Pancreas (tissue), 10 donors: ENCODE measurements at places on chromosomes 6 and 20. TPM values are rescaled to one million over a fixed set of nuclear protein-coding genes. Genes with fewer than 3 reads are reported as not detected.

The KIF13A gene
- total RNA-seq, result 12.3 TPM

GRCh38 chr20:2059411-2059810 is 42.2 kb upstream of the STK35 start:
- H3K27ac ChIP-seq, result no peak overlapping the region
- no peak for DNase-seq
- no peaks in the 10 kb centered on the region for H3K36me3 ChIP-seq
- H3K4me1 ChIP-seq, result no peaks in the 10 kb centered on the region

The BPIFB1 gene
- not detected for total RNA-seq

GRCh38 chr20:17941087-17941825 is 27.3 kb downstream of the SNX5 start:
- H3K27ac ChIP-seq, result no peak overlapping the region
- DNase-seq, result no peak
- H3K36me3 ChIP-seq, result peaks cover 8% of the 10 kb centered on the region
- no peak overlapping the region for H3K4me3 ChIP-seq
- H3K27me3 ChIP-seq, result no peaks in the 10 kb centered on the region

- no peak overlapping the region for H3K4me3 ChIP-seq
- H3K4me1 ChIP-seq, result peaks cover 37% of the 10 kb centered on the region
- no peaks in the 10 kb centered on the region for H3K27me3 ChIP-seq
These were observed 13.2 kb downstream of the DNAJC5 start for GRCh38 chr20:63908008-63908682.

DNA sequence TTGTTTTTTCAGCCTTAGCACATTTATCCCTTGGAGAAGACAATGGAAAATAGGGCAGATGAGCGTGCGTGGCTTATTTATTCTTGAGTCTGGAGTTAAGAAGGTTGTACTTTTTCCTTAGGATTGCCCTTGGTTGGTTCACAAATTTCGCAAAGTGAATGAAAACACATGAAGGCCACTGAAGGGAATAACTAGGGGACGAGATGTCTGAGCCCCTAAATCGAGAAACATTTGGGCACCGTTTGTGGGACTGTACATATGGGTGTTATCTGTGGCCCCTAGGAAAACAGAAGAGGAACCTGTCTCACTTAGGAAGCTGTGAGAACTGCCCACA is 19.4 kb upstream of the TRIM27 start:
- no peaks in the 10 kb centered on the region for H3K27me3 ChIP-seq
- DNase-seq, result no peak
- peak overlapping the region; percentile 43 for H3K4me3 ChIP-seq
- H3K4me1 ChIP-seq, result no peaks in the 10 kb centered on the region
- no peaks in the 10 kb centered on the region for H3K36me3 ChIP-seq

GRCh38 chr6:24031496-24031895 is 94.5 kb upstream of the NRSN1 start:
- no peak overlapping the region for H3K4me3 ChIP-seq
- no peak overlapping the region for H3K27ac ChIP-seq
- H3K36me3 ChIP-seq, result no peaks in the 10 kb centered on the region
- H3K27me3 ChIP-seq, result no peaks in the 10 kb centered on the region

DNA sequence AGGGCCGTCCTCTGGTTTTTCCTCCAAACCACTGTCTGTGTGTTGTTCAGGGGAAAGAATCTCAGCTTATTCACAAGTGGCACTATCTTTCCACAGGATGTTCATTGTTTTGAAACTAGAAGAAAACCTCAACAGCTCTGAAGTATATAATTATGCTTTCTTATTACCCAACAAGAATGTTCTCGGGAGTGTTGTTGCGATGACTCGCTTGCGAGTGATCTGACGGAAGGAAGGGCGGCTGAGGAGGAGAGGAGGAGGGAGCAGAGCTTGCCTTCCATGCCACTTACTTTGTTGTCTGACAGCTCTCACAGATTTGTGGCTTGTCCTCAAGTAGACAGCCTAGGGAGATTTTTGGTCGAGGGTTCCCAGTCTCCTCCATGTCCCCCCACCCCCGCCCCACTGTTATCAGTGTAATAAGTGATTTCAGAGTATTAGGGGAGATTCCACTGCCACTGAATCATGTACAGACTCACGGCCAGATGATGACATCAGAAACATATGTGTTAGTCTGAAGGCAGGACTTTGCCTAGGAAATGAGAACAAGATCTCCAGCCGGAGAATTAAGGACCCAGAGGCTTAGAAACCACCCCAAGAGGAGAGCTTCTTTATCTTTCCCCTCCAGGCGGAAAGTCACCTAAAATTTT is 80.7 kb upstream of the CCN6 start:
- no peak overlapping the region for H3K27ac ChIP-seq
- H3K4me1 ChIP-seq, result no peaks in the 10 kb centered on the region
- H3K4me3 ChIP-seq, result no peak overlapping the region
- H3K27me3 ChIP-seq, result no peaks in the 10 kb centered on the region

The BPIFA1 gene
- not detected for total RNA-seq

The WFDC6 gene
- total RNA-seq, result not detected

DNA sequence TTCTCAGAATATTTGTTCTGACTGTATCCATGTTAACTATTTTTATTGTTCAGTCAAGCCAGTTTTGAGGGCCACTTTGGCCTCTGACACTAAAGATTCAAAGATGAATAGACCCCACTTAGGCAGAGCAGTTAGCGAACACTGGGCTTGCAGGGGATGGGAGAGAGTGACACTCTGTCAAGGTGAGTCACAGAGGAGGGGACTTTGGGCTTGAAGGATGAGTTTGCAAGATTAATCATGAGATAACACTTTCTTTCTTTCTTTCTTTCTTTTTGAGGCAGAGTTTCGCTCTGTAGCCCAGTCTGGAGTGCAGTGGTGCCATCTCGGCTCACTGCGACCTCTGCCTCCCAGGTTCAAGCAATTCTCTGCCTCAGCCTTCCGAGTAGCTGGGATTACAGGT is 46.4 kb downstream of the SPATA2 start:
- H3K36me3 ChIP-seq, result peaks cover 3% of the 10 kb centered on the region
- no peaks in the 10 kb centered on the region for H3K27me3 ChIP-seq
- no peak overlapping the region for H3K27ac ChIP-seq
- no peak overlapping the region for H3K4me3 ChIP-seq
- H3K4me1 ChIP-seq, result no peaks in the 10 kb centered on the region
- DNase-seq, result no peak

- H3K4me1 ChIP-seq, result no peaks in the 10 kb centered on the region
- peak; percentile 29 for DNase-seq
- H3K36me3 ChIP-seq, result no peaks in the 10 kb centered on the region
These were observed 288.3 kb upstream of the ZNF337 start for GRCh38 chr20:25984933-25985332.

The ADGRF4 gene
- total RNA-seq, result not detected

The TEAD3 gene
- total RNA-seq, result 7.0 TPM

The SIRPD gene
- not detected for total RNA-seq

DNA sequence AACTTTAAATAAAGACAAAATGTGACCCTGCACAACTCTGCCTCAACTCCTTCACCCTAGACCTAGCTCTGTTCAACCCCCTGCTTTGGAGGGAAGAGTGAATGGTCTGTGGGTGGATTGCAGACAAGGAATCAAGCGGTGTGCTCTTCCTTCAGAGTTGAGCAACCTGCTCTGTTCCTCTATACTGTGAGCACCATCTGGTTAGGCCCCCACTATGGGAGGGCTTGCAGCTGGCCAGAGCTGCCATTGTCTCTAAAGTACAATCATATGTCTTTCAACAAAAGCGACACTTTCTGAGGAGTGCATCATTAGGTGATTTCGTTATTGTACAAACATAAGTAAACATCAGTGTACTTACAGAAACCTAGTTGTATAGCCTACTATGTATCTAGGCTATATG is 406.1 kb upstream of the MARCKS start:
- no peaks in the 10 kb centered on the region for H3K36me3 ChIP-seq

The SEMG1 gene
- not detected for total RNA-seq

DNA sequence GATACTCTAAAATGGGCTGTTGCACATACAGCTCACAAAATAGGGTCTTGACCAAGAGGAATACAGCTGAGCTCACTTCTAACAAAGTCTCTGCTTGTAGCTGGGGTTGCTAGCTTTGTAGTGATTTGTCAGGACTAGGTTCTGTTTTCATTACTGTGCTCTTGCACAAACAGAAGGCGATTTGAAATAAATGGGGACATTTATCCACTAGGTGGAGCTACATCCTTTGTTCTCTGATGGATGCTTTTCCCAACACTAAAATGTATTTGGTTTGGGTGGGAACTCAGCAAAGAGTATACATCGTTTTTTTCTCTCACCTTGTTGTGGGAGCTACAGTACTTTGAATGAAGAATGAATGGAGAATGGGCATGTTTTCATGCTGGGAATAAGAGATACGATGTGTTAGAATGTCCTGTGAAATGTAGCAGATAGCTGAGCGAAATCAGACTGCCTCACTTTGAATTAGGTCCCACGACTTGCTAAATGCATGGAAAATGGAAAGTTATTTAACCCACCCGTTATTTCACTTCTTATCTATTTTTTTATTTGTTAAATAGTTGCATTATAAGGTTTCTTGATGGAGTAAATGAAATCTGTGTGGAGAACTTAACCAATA is 494.7 kb upstream of the MAP3K7 start:
- no peak overlapping the region for H3K4me3 ChIP-seq
- no peaks in the 10 kb centered on the region for H3K27me3 ChIP-seq
- H3K36me3 ChIP-seq, result no peaks in the 10 kb centered on the region
- H3K27ac ChIP-seq, result no peak overlapping the region
- no peak for DNase-seq
- H3K4me1 ChIP-seq, result no peaks in the 10 kb centered on the region

DNA sequence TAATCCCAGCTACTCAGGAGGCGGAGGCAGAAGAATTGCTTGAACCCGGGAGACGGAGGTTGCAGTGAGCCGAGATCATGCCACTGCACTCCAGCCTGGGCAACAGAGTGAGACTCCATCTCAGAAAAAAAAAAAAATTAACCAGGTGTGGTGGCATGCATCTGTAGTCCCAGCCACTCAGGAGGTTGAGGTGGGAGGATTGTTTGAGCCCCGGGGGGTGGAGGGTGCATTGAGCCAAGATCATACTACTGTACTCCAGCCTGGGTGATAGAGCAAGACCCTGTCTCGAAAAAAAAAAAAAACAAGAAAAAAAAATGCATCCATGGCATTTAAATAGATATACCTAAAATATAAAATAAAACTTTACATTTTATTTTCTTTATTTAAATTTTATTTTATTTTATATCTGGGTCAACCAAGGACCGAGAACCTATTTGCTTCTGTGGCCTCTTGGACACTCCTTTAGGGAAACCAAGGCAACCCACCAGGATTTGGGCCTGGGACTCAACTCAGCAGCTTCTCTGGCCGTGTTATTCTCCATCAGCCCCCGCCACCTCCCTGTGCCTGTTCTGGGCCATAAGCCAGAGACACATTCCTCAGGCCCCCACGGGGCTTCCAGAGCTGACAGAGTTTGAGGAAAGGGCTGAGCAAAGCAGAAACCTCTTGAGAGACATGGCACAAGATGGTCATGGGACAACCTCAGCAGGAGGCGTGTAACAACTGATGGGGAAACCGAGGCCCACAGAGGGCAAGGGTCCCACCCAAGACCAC is 6.2 kb downstream of the SNTA1 start:
- H3K4me3 ChIP-seq, result no peak overlapping the region
- H3K27ac ChIP-seq, result no peak overlapping the region
- H3K4me1 ChIP-seq, result no peaks in the 10 kb centered on the region
- no peaks in the 10 kb centered on the region for H3K36me3 ChIP-seq
- no peaks in the 10 kb centered on the region for H3K27me3 ChIP-seq
- DNase-seq, result no peak

GRCh38 chr6:155706341-155706740 is 250.7 kb upstream of the NOX3 start:
- H3K36me3 ChIP-seq, result no peaks in the 10 kb centered on the region
- H3K4me3 ChIP-seq, result no peak overlapping the region
- no peaks in the 10 kb centered on the region for H3K27me3 ChIP-seq
- no peak overlapping the region for H3K27ac ChIP-seq
- DNase-seq, result no peak
- H3K4me1 ChIP-seq, result no peaks in the 10 kb centered on the region

The FOXQ1 gene
- total RNA-seq, result 1.4 TPM

- peaks cover 3% of the 10 kb centered on the region for H3K4me1 ChIP-seq
- no peak for DNase-seq
- no peak overlapping the region for H3K4me3 ChIP-seq
- H3K27me3 ChIP-seq, result no peaks in the 10 kb centered on the region
- no peak overlapping the region for H3K27ac ChIP-seq
These were observed 26.2 kb downstream of the NOL7 start for GRCh38 chr6:13641315-13641714.

GRCh38 chr6:163078712-163079111 is 335.8 kb upstream of the QKI start:
- no peak for DNase-seq
- no peaks in the 10 kb centered on the region for H3K27me3 ChIP-seq
- H3K27ac ChIP-seq, result no peak overlapping the region
- H3K36me3 ChIP-seq, result no peaks in the 10 kb centered on the region

DNA sequence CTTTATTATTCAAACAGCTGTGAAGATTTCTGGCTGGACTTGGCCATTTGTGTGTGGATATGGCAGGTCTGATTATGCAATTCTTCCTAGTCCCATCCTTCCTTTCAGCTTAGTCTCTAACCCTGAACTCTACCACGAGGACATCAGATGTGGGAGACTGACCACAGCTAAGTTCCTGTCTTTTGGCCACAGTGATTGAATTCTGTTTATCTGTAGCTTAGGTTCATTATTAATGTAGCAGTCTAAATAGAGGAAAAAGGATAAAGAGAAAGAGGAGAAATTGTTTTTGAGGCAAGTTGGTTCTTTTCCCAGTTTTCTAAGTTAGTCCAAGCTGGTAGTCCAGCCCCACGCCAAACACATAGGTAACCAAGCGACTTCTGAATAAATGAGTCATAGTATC is 598.9 kb downstream of the RFPL4B start:
- H3K4me3 ChIP-seq, result no peak overlapping the region
- H3K36me3 ChIP-seq, result no peaks in the 10 kb centered on the region
- no peak for DNase-seq
- H3K27me3 ChIP-seq, result no peaks in the 10 kb centered on the region
- H3K27ac ChIP-seq, result no peak overlapping the region

GRCh38 chr6:21135484-21136013 is 458.0 kb upstream of the SOX4 start:
- H3K36me3 ChIP-seq, result no peaks in the 10 kb centered on the region
- H3K27ac ChIP-seq, result no peak overlapping the region
- H3K4me3 ChIP-seq, result no peak overlapping the region
- H3K27me3 ChIP-seq, result no peaks in the 10 kb centered on the region

- DNase-seq, result no peak
- no peak overlapping the region for H3K27ac ChIP-seq
- H3K4me1 ChIP-seq, result peaks cover 3% of the 10 kb centered on the region
- peaks cover 5% of the 10 kb centered on the region for H3K36me3 ChIP-seq
- H3K4me3 ChIP-seq, result no peak overlapping the region
These were observed 4.8 kb upstream of the MTFR2 start for GRCh38 chr6:136254851-136255466.

- no peak overlapping the region for H3K4me3 ChIP-seq
- H3K27ac ChIP-seq, result peak overlapping the region; percentile 81
- H3K27me3 ChIP-seq, result no peaks in the 10 kb centered on the region
- no peaks in the 10 kb centered on the region for H3K4me1 ChIP-seq
These were observed 14.2 kb downstream of the MMP24OS start for GRCh38 chr20:35263532-35264341.

DNA sequence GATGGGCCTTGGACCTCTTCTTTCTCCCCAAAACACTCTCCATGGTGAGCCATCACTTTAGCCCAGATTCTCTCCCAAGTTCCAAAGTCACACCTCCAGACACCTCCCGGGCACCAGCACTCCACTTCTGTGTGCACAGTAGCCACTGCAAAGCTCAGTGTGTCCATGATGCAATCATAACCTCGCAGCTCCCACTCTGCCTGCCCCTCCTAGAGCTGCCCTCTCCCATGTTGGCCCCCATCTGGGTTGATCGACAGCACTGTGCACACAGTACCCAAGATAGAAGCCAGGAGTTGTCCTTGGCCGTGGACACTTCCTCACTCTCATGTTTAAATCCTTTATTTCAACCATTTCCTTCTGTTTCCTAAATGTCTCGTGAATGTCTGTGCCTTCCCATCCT is 293.3 kb downstream of the PACRG start:
- no peak for DNase-seq
- H3K27me3 ChIP-seq, result no peaks in the 10 kb centered on the region
- H3K27ac ChIP-seq, result no peak overlapping the region
